ENCODE measurements at places on chromosomes 11 and 22. TPM values are rescaled to one million over a fixed set of nuclear protein-coding genes. Genes with fewer than 3 reads are reported as not detected.

- no peak overlapping the region for H3K27ac ChIP-seq
- H3K27me3 ChIP-seq, result no peaks in the 10 kb centered on the region
- DNase-seq, result no peak
- no peaks in the 10 kb centered on the region for H3K36me3 ChIP-seq
Observed at GRCh38 chr11:32256466-32256865, 165.6 kb downstream of the RCN1 start.

DNA sequence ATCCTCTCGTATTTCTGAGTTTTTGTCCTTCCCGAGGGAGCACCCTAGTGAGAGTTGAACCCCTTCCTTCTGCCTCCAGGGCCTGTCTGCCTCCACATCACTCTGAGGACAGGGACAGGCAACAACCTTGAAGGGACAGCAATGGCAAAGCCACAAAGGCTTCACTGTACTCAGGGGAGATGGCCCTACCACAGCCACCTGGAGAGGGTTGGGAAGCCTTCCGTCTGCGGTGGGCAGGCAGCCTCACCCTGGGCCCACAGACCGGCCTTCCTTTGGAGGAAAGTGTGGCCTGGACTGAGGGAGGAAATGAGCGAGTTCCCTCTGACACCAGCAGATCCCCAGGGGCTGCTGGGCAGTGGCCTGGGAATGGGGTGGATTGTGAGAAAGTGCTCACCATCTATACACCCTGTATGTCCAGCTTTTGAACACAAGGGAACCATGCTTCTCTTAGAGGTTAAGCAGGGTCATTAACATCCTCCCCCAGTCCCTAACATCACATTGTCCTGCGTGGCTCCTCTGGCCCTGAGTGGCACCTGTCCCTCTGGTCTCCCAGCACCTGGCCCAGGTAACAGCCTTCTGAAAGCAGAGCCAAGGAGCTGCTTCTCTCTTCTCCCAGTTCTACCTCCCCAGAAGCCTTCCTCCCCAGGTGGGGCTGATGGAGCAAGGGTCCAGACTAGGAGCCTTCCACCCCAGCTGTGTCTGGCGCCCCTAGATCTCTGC is 6.8 kb downstream of the SLC35C1 start:
- H3K4me1 ChIP-seq, result peaks cover 6% of the 10 kb centered on the region
- no peak overlapping the region for H3K27ac ChIP-seq
- no peak for DNase-seq
- H3K27me3 ChIP-seq, result no peaks in the 10 kb centered on the region
- H3K4me3 ChIP-seq, result no peak overlapping the region

- DNase-seq, result no peak
- no peaks in the 10 kb centered on the region for H3K4me1 ChIP-seq
- H3K27ac ChIP-seq, result no peak overlapping the region
- no peak overlapping the region for H3K4me3 ChIP-seq
- H3K27me3 ChIP-seq, result no peaks in the 10 kb centered on the region
- no peaks in the 10 kb centered on the region for H3K36me3 ChIP-seq
Observed at GRCh38 chr11:132648851-132649250, 883.5 kb downstream of the OPCML start.

DNA sequence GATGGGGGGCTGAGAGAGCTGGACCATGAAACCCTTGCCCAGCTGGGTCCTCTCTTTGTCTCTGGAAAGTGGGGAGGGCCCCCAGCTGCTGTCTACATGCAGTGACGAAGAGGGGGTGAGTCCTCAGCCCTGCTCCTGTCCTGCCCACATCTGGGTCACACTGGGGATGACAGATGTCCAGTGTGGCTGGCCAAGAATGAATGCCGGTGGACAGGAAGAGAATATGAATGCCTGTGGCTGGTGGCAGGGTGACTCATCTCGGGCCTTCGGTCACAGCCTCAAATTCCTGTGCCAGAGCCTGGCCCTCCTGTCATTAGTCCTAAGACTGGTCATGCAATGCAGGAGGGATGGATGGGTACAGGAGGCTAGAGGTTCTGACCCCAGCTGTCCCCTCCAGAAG is 2.2 kb upstream of the PNPLA3 start:
- peak; percentile 96 for DNase-seq
- H3K4me3 ChIP-seq, result no peak overlapping the region
- H3K27ac ChIP-seq, result peak overlapping the region; percentile 73
- peaks cover 65% of the 10 kb centered on the region for H3K4me1 ChIP-seq
- H3K36me3 ChIP-seq, result no peaks in the 10 kb centered on the region

DNA sequence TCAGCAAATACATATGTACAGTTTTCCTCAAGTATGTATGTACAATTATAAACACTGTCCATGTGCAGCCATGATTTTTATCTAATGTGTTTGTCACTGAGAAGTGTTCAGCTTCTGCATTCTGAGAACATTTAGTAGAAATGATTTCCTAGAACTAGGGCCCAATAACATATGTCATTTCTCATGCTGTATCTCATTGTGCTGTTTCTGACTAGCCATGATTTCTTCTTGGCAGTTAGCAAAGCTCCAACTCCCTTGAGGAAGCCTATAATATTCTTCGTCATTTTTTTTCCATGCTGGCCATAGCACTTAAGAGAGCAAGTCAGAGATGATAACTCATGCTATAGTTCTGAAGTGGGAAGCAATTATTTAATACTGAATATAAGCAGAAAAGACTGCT is 187.8 kb downstream of the DDX10 start:
- no peak overlapping the region for H3K4me3 ChIP-seq
- no peaks in the 10 kb centered on the region for H3K27me3 ChIP-seq
- DNase-seq, result no peak
- H3K4me1 ChIP-seq, result peaks cover 6% of the 10 kb centered on the region
- H3K36me3 ChIP-seq, result no peaks in the 10 kb centered on the region

DNA sequence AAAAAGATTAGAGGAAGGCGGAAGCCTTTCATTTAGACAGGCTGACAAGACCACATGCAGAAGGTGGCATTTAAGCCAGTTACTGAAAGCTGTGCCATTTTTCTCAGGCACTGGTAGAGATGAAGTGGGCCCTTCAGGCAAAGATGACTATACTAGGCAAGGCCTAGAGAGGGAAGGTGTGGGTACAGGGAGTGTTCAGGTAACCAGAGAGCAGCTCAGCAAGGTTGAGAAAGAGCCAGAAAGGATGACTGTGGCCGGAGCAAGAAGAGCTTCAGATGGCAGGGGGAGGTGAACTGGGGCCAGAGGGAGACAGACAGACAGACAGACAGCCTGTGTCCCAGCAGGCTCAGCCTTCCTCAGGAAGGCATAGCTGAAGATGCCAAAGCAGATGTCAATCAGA is 88.1 kb upstream of the NARS2 start:
- no peaks in the 10 kb centered on the region for H3K4me1 ChIP-seq
- H3K4me3 ChIP-seq, result no peak overlapping the region

GRCh38 chr11:71218789-71219499 is 33.4 kb downstream of the SHANK2 start:
- H3K27me3 ChIP-seq, result no peaks in the 10 kb centered on the region
- H3K4me1 ChIP-seq, result no peaks in the 10 kb centered on the region
- H3K27ac ChIP-seq, result no peak overlapping the region
- H3K36me3 ChIP-seq, result no peaks in the 10 kb centered on the region
- no peak for DNase-seq
- H3K4me3 ChIP-seq, result no peak overlapping the region

DNA sequence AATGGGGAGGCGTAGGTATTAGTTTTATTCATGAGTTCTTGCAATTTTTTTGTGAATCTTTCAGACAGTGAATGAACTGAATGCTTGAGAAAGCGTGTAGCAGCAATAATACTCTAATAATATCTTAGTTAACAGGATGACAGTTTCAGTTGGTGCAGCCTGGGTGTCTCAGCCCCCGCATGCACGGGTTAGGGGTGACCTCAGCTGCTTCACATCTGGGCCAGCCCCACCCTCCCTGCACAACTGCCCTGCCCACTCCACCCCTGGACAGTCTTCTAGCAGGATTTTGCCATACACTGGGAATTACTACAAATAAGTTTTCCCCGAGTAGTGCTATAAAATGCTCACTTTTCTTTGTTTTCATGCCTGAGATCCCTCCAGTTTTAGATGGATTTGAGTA is 83.2 kb downstream of the ST3GAL4 start:
- H3K4me3 ChIP-seq, result no peak overlapping the region
- no peaks in the 10 kb centered on the region for H3K27me3 ChIP-seq
- no peaks in the 10 kb centered on the region for H3K36me3 ChIP-seq
- no peak for DNase-seq
- H3K4me1 ChIP-seq, result no peaks in the 10 kb centered on the region

- no peak overlapping the region for H3K27ac ChIP-seq
- no peak for DNase-seq
- H3K4me1 ChIP-seq, result no peaks in the 10 kb centered on the region
- H3K27me3 ChIP-seq, result no peaks in the 10 kb centered on the region
Observed at GRCh38 chr11:72226701-72227100, 2.1 kb downstream of the INPPL1 start.

IGSF22 gene
- total RNA-seq, result not detected

CELSR1 gene
- total RNA-seq, result 1.1 TPM

OR2D2 gene
- total RNA-seq, result not detected

ADAMTS8 gene
- total RNA-seq, result 0.03 TPM
